Esophagus muscularis mucosa (tissue), 4 donors: ENCODE measurements at places on chromosomes 4 and X.

DNA sequence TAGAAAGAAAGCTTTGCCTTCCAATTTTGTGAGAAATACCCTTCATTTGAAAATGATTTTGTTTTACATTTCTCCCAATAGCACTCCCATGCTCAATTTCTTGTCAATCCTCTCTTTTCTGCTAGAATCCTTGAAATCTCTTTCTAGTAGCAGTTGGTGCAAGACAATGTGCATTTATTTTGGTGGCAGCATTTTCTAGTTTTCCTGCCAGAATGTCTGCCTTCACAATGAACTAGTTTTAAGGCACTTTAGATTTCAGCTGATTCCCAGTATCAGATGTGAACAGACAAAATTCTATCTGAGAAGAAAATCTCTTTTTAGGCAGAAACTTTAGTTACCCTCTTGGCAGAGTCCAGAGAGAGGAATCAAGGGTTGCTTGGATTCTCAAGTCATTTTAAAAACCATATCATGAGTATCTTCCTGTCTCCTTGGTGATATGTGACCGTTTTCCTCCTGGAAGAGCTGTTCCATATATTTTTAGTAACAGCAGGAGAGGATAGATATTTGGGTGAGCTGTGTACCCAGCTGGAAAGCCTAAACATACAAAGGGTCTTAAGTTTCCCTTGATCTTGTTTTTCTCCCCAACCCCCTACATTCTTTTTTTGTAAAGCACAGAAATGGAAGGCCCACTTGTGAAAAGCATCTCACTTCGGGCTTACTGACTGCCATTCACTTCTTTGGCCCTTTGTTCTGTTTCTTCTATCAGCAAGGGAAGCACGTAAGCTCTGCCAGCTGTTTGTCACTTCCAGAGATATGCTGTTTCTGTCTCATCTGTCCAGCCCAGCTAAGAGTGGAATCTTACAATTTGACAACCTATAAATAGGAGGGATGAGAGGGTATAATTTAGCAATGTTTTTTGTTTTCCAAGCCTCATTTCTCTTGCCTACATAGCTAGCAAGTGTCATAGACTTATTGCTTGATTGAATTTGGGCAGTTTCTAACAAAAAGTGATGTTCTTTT lies 38.7 kb downstream of the TSPAN7 start:
- H3K27me3 ChIP-seq: no peaks in the 10 kb centered on the region
- H3K4me1 ChIP-seq: no peaks in the 10 kb centered on the region
- H3K27ac ChIP-seq: no peak overlapping the region
- H3K4me3 ChIP-seq: no peak overlapping the region
- H3K36me3 ChIP-seq: no peaks in the 10 kb centered on the region

GRCh38 chr4:145756244-145756643 lies 76.3 kb downstream of the C4orf51 start:
- peaks cover 6% of the 10 kb centered on the region for H3K36me3 ChIP-seq
- H3K27ac ChIP-seq: no peak overlapping the region
- H3K4me3 ChIP-seq: no peak overlapping the region
- no peak for DNase-seq

- no peaks in the 10 kb centered on the region for H3K36me3 ChIP-seq
- H3K27me3 ChIP-seq: no peaks in the 10 kb centered on the region
- H3K4me1 ChIP-seq: no peaks in the 10 kb centered on the region
- DNase-seq: no peak
- no peak overlapping the region for H3K27ac ChIP-seq
- H3K4me3 ChIP-seq: no peak overlapping the region
These were observed 68.2 kb upstream of the KIT start for GRCh38 chr4:54589586-54589985.

DNA sequence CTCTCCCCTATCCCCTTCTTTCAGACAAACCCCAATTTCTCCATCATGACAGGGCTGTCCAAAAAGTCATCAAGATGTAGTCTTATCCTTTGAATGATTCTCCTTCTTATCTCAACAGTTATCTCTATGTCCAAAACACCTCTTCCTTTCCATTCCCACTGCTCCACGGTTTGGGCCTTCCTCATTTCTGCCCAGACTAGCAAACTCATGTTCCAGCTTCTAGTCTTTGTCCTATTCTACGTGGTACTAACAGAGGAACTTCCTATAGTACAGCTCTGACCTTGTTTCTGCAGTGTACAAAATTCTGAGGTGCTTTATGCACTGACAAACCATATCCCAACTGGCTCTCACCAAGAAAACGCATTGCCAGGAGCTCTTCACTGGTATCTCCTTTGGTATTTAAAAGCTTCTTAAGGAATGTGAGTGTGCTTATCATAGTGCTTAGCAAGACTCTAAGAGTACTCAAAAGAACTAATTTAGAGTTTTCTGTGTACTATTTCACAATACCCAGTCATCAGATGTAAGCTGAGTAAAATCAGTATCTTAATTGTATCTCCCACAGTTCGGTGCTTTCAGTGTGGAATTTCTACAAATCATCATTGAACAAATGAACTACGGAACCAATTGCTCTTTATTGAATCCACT lies 65.5 kb downstream of the MAML3 start:
- no peak overlapping the region for H3K27ac ChIP-seq
- H3K27me3 ChIP-seq: no peaks in the 10 kb centered on the region
- no peak overlapping the region for H3K4me3 ChIP-seq
- DNase-seq: no peak
- H3K36me3 ChIP-seq: no peaks in the 10 kb centered on the region

DNA sequence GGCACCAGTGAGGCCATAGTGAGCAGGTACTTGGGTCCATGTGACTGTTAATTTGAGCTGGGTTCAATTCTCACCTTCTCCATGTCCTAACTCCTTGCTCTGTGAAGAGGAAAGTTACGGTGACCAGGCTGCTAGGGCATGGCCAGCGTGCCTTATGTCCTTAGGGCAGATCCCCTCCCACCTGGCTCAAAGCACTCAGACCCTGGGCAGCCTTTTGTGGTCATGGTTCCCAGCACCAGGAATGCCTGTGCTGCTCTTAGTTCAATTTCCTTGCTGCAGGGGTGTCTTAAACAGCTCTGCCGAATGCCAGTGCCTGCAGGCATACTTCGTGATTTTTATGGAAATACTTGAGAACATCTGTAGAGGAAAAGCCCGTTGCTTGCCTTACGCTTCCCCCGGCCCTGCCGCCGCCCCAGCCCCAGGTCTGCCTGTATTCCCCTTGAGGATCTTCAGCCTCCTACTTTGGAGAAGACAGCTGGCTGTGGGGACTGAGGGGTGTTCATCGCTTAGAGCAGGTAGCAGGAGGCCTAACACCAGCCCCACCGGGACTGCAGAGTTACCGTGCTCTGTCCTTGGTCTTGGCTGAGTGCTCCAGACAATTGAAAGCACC lies 3.1 kb upstream of the CDK16 start:
- no peak for DNase-seq
- no peaks in the 10 kb centered on the region for H3K27me3 ChIP-seq
- H3K4me3 ChIP-seq: no peak overlapping the region
- H3K27ac ChIP-seq: no peak overlapping the region
- peaks cover 22% of the 10 kb centered on the region for H3K4me1 ChIP-seq
- peaks cover 58% of the 10 kb centered on the region for H3K36me3 ChIP-seq

GRCh38 chr4:145178740-145179280 lies 1.6 kb downstream of the OTUD4 start:
- H3K36me3 ChIP-seq: peaks cover 4% of the 10 kb centered on the region
- H3K27ac ChIP-seq: peak overlapping the region; percentile 98
- no peak for DNase-seq
- H3K4me1 ChIP-seq: peaks cover 42% of the 10 kb centered on the region
- peak overlapping the region; percentile 83 for H3K4me3 ChIP-seq

GRCh38 chr4:76806346-76806745 lies 91.6 kb downstream of the SOWAHB start:
- H3K4me3 ChIP-seq: no peak overlapping the region
- no peaks in the 10 kb centered on the region for H3K36me3 ChIP-seq
- no peaks in the 10 kb centered on the region for H3K27me3 ChIP-seq
- no peak overlapping the region for H3K27ac ChIP-seq
- DNase-seq: no peak

DNA sequence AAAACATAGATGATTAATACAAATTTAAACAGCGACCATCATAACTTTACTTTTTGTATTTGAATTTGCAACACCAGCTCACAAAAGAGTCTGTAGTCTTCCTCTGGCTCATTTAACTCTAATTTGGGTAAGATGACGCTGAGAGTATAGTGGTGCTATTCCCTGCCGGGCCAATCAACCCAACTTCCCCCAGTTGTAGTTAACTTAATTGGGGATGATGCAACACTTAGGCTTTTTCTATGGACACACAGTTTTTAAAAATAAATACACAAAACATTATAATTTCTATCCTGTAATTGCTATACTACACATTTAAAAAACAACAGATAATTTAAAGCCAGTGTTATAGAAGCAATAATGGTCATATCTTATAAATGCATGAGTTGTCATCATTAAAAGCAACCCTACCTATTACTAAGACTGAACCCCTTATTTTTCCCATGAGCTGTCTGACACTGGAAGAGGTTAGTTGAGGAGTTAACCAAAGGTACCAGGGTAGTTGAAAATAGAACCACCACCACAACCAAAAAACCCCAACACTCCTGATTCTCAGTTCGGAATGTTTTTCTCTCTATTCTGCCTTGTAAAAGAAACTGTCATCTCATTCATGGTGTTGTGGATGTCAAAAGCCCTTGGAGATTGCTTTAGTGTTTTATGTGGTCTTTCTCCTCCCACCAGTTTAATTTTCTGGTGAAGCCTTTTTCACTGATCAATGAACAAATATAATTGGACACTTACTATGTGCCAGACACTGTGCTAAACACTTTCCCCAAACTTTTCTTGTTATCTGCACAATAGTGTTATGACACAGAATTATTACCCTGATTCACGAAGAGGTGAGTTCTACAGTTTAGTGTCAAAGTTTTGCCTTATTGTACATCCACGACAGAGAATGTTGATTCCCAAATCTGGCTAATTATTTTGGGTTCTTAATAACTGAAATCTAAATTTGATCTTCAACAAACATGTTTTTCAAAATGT lies 61.5 kb upstream of the RAPGEF2 start:
- H3K36me3 ChIP-seq: no peaks in the 10 kb centered on the region
- no peaks in the 10 kb centered on the region for H3K27me3 ChIP-seq
- no peaks in the 10 kb centered on the region for H3K4me1 ChIP-seq
- no peak overlapping the region for H3K27ac ChIP-seq
- DNase-seq: no peak

DNA sequence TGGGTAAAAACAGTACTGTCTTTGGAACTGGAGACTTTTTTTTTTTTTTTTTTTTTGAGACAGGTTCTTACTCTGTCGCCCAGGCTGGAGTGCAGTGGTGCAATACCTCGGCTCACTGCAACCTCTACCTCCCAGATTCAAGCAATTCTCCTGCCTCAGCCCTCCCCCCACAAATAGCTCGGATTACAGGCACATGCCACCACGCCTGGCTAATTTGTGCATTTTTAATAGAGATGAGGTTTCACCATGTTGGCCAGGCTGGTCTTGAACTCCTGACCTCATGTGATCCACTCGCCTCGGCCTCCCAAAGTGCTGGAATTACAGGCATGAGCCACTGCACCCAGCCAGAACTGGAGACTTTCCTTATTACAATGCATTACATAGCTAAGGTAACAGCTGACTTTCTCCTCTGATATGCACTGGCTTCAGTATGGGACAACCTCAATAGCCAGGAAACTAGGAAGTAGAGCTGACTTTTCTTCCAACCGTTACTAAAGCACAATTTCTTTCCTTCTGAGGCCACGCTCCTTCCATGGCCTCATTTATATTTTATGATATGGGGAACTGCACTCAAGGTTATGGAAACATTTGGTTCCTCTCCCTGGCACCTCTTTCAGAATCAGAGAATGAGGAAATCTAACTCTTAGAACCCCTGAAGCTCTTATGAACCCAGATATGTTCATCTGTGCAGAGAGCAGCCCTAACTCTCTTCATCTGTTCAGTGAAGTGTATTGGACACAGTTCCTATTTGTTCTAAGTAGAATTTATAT lies 53.5 kb upstream of the FAM9B start:
- no peak for DNase-seq
- H3K27ac ChIP-seq: no peak overlapping the region

DNA sequence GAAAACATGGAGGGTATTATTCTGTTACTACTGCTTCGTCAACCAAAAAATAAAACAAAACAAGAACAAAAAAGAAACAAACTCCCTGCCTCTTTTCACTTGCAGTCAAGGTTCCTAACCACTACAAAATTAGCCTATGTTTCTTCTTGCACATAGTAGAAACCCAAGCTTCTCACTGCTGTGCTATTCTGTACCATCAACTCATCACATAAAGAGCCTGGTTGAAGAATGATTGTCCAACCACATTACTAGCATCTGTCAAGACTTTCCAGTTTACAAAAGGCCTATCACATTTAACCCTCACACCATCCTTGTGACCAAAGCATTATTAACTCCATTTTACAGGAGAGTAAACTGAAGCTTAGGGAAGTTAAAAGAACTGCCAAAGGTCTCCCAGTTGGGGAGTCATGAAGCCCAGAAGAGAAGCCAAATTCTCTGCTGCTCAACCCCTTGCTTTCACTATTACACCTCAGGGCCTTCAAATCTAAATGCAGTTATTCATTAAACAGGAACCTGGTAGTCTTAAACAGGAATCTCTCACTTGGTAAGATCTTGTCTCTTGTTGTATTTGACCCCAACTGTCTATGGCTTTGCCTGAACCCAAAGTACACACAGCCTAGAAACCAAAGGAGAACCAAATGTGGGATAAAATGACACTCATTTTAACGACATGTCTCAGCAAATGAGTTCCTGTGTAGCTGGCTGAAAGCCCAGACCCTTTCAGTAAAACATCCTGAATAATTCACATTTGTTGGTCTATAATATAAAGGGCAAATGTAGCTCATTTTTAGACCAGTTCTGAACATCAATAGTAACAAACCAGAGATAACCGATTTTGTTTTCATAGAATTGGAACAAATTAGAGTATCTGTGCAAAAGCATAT lies 8.6 kb downstream of the F9 start:
- H3K4me3 ChIP-seq: no peak overlapping the region
- DNase-seq: no peak
- H3K27ac ChIP-seq: no peak overlapping the region
- no peaks in the 10 kb centered on the region for H3K4me1 ChIP-seq

DNA sequence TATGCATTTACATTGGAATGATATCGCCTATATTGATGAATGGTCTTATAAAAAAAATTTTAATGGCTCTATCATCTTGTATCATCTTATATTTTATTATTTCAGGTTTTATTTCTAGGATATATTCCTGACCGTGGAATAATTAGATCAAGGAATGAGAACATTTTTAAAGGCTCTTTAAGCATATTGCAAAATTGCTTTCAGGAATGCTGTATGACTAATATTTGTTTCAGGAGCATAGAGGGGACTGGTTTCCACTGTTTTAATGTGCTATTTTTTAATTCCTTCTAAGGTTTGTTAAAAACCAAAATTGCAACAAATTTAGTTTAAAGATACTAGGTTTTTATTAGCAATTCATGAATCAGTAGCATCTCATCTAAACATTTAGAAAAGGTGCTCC lies 120.2 kb downstream of the BMPR1B start:
- H3K4me3 ChIP-seq: no peak overlapping the region
- H3K36me3 ChIP-seq: no peaks in the 10 kb centered on the region
- no peaks in the 10 kb centered on the region for H3K27me3 ChIP-seq
- no peaks in the 10 kb centered on the region for H3K4me1 ChIP-seq
- H3K27ac ChIP-seq: no peak overlapping the region
- no peak for DNase-seq

DNA sequence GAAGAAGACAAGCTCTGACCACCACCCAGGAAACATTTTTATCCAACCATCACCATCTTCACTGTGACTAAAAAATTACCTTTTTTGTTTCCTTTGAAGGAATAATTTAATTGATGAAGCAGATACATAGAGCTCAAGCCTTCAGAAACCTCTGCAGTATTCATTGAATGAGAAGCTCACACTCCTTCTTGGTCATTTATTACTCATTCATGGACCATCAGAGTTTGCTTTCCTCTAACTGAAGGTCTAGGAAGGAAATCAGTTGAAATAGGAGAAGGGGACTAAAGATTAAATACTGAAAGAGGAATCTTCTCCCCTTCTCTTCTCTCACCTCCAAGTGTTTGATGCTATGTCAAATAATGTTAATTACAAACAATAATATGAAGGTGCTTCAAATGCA lies 290.6 kb upstream of the KLF3 start:
- H3K4me3 ChIP-seq: no peak overlapping the region
- H3K36me3 ChIP-seq: no peaks in the 10 kb centered on the region
- DNase-seq: no peak
